ENCODE measurements at places on chromosomes 3 and 15.
A peak's percentile ranks its signal among the peaks of the same experiment; 100 is the strongest.

GRCh38 chr3:185561374-185561943 is 9.1 kb upstream of the LIPH start:
- peak; percentile 51 for DNase-seq

- DNase-seq, result no peak
Observed at GRCh38 chr3:157094751-157095480, 65.0 kb downstream of the CCNL1 start.

DNA sequence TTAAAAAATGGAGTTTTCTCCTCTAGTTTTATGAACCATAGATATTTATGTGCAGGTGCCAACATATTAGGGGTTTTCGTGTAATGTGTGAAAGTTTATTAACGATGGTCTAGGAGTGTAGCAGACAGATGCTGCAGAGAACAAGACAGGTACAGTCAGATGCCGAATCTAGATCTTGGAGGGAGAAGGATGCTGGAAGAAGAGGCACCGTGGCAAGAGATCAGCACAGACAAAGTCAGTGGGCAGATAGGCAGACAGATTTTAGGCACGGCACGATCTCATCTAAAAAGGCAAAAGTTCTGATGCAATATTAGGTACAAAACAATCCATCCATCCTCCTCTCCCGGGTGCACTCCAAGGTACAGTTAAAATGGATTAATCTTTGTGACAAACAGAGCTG is 161.6 kb downstream of the TIGIT start:
- no peak for DNase-seq

DNA sequence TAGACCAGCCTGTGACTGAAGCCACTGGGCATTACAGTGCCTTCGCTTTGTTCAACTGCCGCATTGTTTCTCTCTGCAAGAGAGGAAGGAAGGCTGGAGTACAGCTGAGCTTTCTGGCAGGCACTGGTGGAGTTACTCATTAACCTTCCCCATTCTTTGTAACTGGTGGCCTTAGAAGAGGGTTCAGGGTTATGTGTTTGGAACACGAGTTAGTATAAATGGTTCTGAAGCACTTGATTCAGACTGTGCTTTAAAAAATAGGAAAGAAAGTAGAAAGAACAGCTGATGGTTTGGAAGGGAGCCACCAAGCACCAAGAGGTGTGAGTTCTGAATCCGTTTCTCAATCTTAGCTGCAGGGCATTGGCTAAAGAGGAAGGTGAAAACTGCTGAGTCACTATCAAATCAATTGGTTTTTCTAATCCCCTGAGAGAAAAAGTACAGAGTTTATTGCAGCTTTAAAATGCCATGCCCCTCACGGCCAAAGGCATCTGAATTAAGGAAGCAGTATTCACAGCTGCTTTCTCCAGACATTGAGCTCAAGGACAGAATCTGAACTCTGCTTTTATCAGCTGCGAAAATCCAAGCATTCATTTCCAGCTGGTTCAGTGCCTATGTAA is 3.6 kb downstream of the HGD start:
- peak; percentile 54 for DNase-seq

DNA sequence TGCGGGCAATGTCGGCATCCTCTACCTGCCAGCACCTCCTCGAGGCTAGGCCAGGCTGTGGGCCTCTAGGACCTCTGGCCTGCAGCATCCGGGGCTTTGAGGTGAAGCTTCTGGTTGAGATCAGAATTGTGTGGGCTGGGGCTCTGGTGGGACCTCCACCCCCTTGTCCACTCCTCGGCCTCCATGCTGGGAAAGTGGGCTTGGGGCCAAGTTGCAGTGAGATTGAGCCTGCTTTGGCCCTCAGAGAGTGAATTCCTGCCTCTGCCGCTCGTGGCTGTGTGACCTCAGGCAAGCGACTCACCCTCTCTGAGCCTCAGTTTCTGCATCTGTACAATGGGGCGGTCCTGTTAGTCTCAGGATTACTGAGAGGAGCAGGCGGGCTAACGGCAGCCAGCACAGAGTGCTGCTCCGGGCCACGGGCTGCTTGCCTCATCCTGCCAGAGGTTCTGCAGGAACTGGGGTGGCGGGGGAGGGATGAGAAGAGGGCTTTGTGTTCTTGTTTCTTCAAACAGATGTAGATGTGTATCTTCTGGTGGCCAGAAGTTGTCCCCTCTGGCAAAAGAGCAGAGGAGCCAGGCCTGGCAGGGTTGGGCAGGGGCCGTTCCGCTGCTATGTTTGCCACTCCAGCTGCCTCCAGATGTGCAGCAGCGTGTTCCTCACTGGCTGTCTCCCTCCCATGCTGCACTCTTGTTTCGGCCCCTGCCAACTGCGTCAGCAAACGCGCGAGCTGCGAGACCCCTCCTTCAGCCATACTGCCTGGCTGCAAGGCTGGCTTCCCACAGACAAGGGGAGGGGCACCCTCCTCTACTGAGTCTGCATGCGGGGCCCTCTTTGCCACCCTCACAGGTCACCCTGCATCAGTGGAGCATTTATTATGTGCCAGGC is 33.7 kb downstream of the FBLN2 start:
- no peak for DNase-seq

- DNase-seq, result peak; percentile 38
Observed at GRCh38 chr15:60299452-60300047, 98.2 kb downstream of the ANXA2 start.

DNA sequence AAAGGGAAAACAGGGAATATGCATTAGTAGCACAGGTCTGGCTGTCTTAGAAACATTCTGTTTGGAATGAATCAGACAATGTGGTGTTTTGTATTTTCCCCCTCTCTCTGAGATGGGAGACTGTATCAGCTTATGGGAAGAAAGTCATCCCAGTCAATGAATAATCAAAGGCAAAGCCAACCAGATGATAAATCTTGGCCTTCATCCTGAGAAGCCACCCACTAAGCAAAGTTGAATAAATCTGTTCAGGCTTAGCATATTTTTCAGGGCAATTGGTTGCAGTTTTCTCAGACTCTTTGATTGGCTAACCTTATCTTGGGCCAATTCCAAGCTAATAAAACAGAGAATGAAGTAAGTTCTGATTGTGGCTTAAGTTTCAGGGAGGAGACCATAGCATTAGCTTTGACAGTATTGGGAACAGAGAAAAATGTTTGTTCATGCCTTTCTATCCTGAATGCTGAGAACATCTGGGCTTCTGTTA is 63.6 kb upstream of the ARL8B start:
- DNase-seq, result peak; percentile 38

- DNase-seq, result no peak
Observed at GRCh38 chr15:73756390-73756789, 3.2 kb upstream of the INSYN1 start.

DNA sequence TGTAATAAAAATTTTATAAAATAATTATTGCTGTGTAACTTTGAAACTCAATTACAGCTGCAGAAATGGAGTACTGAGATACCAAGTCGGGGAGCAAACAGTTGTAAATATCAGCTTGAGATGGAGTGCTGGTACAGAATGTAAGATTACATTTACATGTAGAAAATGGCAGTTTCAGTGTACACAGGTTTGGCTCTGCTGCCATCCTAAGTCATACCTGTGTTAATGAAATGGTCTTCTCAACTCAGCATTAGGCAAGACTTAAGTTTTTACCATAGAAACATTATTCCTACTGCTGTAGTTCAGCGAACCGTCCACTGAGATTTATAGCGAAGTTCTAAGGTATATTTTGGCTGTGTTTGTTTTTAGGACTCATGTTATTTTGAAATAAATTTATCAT is 110.1 kb upstream of the TBL1XR1 start:
- DNase-seq, result no peak

- DNase-seq, result no peak
Observed at GRCh38 chr3:11118181-11118682, 36.1 kb upstream of the HRH1 start.

DNA sequence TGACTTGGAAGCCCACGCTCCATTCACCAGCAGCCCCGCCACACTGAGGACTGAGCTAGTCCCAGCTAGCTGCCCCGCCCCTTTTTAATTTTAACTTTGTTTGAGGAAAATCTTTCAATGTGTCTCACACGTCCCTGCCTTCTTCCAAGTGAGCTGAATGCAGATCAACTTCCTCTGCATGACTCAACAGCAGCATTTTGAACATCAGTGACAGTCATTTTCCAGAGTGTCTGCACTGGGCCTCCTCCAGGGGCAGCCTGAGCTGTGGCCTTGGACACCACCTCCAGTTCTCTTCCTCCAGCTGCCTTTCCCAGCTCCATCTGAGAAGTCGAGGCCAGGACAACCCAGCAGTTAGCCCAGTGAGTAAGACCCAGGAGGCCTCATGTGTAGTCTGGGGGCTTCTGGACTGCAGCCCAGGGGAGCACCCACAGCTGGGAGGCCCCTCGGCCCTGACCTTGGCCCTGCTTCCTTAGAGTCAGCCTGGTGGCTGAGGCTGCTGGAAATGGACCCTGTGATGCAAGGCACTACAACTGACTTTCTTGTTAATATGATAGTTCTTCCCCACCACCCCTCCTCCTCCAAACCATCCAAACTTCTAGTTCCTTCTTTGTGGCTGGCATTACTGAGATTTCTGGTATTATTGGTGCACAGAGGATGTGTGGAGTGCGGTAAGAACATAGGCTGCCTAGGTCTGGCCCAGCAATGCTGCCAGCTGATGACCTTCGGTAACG is 21.4 kb upstream of the ESYT3 start:
- no peak for DNase-seq

DNA sequence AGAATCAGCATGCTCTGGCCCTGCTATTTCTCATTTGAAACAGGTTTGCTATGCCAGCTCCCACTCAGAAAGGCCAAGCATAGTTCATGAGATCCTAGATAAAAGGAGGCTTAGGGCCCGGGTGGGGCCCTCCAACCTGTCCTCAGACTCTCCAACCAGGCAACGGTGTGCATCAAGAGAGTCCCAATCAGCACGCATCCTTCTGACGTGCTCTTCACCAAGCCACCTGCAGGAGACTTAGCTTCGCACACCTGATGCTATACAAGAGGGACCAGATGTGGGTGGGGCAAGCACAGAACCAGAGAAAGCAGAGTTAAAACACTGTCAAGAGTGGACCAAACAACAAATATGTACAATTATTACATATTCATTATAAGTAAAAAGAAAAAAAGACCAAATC is 17.3 kb downstream of the STIMATE start:
- DNase-seq, result no peak

GRCh38 chr3:142275856-142276255 is 50.5 kb upstream of the GK5 start:
- DNase-seq, result no peak

- no peak for DNase-seq
Observed at GRCh38 chr3:4062621-4063020, 240.5 kb upstream of the SETMAR start.

GRCh38 chr3:148319161-148319915 is 378.4 kb upstream of the AGTR1 start:
- no peak for DNase-seq

DNA sequence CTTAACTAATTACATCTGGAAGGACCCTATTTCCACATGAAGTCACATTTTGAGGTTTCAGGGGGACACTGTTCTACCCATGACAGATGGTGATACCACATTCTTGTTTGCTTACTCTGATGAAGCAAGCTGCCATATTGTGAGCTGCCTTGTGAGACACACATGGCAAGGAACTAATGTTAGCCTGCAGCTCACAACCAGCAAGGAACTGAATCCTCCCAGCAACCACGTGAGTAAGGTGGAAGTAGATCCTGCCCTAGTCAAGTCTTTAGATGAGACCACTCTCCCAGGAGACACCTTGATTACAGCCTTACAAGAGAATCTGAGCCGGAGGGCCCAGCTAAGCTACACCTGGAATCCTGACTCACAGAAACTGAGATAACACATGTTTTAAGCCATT is 160.1 kb downstream of the PDE8A start:
- no peak for DNase-seq

DNA sequence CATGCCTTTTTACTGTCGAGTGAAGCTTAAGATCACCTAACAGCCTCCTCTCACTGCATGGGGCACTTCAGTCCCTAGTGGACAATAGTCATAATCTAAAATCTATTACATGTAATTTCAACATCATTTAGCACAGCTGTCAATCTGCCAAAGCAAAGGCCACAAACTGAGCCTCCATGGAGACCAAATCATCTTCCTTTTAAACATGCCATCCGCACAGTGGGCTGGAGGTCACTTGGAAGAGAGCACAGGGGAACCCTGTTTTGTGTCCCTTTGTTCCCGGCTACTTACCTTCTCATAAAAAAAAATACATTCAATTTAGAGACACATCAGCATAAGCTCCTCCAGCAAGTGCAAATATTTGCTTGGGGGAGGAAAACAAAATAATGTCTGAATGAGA is 167.3 kb downstream of the SQOR start:
- no peak for DNase-seq

- no peak for DNase-seq
Observed at GRCh38 chr15:74179101-74179841, 5.8 kb downstream of the ISLR start.

DNA sequence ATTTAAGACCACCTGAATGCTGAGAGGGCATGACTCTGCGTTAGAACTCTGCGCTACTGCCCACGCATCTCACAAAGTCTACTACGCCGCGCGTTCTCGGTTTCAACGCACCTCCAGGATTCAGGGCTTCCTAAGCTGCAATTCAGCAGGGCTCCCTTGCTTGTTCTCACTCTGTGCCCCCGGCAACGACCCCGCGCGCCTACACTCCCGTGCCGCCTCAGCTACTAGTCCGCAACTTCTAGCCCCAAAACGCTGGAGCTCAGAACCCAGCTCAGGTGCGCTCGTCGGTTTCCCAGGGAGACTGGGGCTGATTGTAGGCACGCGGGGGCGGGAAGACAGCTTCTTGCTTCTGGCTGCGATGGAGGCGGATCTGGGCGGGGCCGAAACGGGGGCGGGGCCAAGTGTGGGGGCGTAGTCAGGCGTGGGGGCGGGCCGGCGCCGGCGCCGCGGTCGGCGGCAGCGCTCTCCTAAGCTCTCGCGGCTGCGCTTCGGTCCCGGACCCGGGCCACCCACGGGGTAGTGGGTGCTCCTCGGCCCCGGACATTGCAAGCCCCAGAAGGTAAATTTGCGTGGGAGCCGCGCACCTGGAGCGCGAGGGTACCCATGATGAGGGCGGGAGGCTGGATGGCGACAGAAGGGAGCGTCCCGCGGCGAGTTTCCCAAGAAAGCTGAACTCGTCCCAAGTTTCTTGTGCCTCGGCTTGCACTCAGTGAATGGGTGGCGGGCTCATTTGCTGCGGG is at the start of gene ARHGEF26:
Gene ARHGEF26, plus strand, starts transcription at position 430 of the 740 bp plus-strand sequence. CDS start 603 bp downstream, outside the sequence.
- peak; percentile 93 for DNase-seq

DNA sequence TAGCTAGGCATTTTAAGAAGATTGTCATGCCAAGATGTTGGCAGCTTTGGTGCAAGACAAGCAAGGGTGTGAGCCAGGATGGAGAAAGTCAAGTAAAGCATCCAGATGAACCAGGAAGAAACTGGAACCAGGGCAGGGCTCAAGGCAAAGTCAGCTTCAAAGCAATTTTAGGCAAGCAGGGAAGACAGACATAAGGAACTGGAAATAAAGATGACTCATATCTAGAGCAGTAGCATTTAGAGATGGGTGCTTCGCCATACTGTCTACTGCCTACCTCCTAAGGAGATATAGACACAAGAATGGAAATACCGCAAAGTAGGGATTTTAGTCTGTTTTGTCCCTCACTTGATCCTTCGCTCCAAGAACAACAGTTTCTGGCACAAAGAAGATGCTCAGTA is 59.9 kb downstream of the RYR3 start:
- no peak for DNase-seq

GRCh38 chr3:186320862-186321568 is 41.0 kb downstream of the DGKG start:
- DNase-seq, result no peak
